ENCODE measurements at places on chromosomes 3 and 15.

DNA sequence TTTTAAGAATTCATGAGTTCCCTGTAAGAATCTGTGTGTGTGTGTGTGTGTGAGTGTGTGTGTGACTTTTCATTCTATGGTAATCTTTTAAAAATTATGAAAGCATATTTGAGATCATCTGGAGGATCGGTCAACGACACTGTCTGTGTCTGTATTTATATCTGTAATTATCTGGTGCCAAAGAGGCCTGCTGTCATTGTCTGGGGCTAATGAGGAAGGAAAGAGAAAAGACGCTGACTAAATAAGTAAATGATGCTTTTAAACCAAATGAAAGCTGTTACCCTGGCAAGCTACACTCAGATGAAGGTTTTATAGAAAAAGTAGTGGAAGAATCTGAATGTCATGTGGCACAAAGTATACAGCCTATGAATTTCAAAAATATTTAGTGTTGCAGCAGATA is 439.8 kb downstream of the RBMS3 start:
- no peak for DNase-seq

DNA sequence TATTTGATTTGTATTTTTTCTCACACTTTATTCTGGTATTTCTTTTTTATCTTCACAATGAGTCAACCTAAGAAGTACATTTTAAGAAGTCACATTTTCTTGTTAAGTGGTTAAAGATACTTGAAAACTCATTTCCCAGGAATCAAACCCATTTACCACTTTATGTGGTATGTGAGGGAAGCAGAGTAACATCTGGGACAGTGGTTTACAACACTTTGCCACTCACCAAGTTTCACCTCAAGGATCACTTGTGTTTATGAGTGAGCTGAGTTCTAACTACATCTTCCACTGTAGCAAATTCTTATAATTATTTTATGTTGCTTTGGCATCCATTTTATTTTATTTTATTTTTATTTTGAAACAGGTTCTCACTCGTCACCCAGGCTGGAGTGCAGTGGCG is 53.8 kb downstream of the IGSF11 start:
- DNase-seq, result no peak

GRCh38 chr3:178805741-178806140 is 265.9 kb downstream of the ZMAT3 start:
- DNase-seq, result no peak

DNA sequence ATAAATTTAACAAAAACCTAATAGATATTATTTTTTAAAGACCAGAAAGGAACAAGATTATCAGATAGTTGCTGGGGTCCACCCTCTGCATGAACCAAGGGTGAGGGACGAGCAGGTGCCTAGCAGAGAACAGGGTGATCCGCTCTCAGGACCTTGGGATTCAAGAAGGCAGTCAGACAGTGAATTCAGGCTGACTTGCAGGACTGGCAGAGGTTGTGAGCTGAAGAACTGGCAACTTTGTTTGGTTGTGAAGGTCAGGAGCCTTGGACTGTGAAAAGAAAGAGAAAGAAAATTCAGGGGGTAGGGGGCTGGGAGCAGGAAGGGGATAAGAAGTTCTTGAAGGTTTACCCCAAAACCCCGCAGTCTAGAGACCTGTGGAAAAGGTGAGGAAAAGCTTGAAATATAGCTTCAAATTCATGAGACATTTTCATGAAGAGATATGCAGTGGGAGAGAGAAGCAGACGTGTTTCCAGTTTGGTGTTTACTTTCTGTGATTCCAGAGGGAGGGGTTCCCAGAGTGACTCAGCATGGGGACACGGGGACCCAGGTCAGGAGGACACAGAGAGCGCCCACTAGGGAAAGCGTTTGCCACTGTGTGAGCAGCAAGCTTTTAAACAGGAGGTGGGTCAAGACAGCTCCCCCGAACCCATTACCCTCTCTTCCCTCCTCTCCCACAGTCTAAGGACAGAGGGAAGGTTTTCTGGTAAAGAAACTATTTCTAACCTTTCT is 217.2 kb upstream of the UMPS start:
- no peak for DNase-seq

DNA sequence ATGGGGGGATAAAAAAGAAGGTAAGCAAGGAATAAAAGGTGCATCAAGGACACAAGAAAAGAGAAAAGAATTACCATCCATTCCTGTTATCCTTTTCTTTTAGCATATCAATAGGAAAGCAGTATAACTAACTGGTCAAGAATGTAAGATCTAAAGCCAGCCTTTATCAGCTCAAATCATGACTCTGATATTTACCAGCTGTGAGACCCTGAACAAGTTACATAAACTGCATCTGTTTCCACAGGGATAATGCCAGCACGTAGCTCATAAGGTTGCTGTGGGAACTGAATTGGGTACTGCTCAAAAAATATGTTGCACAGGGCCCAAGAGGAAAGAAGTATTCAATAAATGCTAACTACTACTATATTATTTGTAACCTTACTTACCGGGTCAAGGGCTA is 1092.2 kb upstream of the CFAP20DC start:
- DNase-seq, result no peak

- DNase-seq, result no peak
These were observed 60.7 kb downstream of the CFAP20DC start for GRCh38 chr3:58989163-58989562.

DNA sequence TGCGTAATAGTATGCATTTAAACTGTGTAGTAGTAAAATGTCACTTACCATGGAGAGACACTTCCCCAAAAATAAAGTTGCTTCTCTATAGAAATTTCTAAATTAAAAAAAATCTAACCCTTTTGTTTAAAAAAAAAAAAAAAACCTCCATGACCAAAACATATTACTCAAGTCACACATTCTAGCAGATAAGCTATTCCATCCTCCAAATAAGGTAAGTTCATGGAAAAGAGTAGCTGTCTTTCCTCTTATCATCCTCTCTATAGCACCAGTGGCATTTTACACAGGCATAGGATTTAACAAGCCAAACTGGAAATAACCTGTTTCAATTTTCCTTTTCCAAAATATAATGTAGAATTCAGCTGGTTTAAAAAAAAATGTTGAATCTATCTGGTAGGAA is 57.4 kb downstream of the LRRFIP2 start:
- no peak for DNase-seq

GRCh38 chr3:183202004-183202722 is 39.6 kb upstream of the LAMP3 start:
- DNase-seq, result no peak

DNA sequence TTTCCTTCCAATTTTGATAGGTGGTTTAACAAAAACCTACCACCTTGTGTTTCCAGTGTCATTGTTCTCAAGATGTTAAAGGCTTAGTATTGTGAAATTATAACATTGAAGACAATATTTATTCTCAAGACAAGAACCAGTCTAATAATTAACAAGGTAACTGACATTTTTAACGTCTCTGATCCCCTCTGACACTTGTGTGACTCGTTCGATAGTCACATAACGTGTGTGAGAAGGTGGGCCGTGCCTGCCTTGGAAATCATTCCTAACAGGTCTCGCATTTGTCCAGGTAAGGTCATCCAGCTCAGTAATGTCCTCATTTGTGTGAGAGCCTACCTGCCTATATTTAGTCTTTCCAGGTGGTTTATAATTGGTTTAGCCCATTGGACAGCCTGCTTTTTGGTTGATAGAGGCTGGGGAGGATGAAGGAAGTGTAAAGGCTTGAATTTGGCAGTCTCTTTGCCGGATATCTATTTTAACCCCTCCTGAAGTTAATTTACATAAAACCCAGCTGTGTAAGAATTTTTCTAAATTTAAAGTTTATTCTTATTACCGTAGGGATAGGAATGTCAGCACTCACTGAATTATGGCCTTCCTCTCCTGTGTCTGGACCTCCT is 94.4 kb downstream of the AKAP13 start:
- DNase-seq, result no peak

DNA sequence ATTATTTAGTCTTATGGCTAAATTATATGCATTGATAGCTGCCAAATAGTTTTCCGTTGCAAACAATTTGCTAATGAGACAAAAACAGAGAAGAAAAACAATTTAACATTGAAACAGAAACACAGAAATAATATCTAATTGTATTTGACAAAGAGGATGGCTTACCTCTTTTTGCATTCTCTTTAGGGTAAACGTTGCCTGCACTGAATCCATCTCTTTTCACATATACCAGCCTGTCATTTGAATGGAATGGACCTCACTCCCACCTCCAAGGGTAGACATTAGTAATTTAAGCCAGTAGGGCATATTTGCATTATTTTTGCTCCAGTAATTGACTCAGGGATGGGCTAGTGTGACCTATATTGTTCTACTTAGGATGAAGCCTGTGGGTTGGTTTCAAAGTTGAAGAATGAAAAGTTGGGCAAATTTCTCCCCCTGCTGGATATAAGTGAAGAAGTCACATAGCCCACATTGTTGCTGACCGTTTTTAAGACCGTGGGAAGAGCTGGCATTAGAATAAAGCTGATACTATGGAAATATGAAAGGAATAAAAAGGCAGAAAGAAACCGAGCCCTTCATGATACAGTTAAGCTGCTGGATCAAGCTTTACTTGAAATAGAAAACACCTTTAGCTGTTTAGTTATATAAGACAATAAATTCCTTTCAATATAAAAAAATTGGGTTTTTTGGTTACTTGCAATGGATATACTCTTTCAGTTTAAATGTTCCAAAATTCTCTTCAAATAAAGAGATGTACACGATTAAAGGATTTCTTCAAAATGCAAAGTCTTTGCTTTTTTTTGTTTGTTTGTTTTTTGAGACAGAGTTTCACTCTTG is 26.9 kb downstream of the PIERCE2 start:
- DNase-seq, result no peak

GRCh38 chr3:67389176-67389575 is 265.2 kb downstream of the SUCLG2 start:
- DNase-seq, result no peak

- no peak for DNase-seq
These were observed 28.5 kb upstream of the CMTM6 start for GRCh38 chr3:32531010-32531647.

- DNase-seq, result no peak
These were observed 407.3 kb downstream of the TBL1XR1 start for GRCh38 chr3:176789947-176790346.

GRCh38 chr15:89999676-90000185 is 1.4 kb upstream of the ZNF710 start:
- no peak for DNase-seq

- no peak for DNase-seq
These were observed 56.6 kb downstream of the TP53BP1 start for GRCh38 chr15:43436395-43436794.

- no peak for DNase-seq
These were observed 141.5 kb downstream of the GADL1 start for GRCh38 chr3:30752970-30753369.

DNA sequence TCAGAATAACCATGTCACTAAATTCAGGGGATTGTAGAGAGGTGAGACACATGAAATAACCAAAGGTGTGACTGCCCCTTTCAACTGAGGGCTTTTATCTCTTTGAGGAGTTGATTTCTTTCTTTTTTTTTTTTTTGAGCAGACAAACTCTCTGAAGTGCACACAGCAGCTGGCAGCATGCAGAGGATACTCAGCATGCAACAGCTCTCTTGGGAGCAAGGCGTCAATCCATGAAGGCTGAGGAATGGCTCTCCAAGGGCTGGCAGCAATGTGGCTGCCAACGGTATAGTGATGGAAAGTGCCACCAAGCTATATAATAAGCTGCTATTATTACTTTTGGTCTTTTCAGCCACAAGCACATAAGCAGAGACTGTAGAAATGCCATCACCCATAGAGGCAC is 226.7 kb upstream of the FEZF2 start:
- no peak for DNase-seq

DNA sequence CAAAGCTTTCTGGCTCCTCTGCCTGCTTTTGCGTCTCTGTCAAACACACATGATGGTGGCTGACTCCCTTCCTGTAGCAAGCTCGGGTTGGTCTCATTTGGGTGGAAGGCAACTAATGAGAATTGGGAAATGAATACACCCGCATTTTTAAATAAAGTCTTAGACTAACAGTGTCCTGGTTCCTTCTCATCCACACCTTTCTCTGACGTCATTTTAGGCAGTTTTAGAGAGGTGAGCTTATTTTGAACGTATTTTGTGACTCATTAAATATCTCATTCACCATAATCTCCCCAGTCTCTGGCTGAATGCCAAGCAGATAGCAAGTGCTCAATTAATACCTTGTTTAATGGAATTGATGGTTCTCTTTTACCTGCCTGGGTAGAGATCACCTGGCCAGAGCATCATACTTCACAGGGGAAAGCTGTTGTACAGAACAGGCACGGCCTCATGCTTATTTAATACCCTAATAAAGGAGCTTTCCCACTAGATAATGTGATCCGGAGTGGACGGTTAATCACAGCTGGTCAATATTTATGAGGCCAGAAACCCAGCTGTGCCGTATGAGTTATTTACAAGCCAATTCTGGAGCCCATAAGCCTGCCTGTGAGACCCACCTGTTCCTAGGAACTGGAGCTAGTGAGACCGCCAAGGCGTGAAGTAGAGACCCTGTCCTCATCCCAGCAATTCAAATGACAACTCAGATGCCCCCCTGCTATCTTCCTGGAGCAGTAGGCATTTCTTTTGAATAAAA is 149.7 kb upstream of the PROK2 start:
- no peak for DNase-seq

DNA sequence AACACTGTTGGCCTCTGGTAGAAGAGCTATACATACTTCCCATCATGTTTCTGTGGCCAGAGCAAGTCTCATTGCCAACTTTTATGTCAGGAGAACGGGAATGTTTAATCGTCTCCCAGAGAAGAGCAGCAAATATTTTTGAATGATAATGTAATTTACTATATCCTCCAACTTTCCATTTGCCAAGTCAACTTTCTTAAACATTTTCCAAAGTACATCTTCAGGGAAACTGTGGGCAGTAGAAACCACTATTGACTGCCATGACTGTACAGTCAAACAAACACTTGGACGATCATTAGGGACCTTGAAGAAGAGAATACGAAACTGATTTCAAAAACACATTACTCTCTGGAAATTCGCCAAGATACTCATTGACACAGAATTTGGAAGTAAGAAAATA is 201.5 kb downstream of the GABRB3 start:
- DNase-seq, result no peak

DNA sequence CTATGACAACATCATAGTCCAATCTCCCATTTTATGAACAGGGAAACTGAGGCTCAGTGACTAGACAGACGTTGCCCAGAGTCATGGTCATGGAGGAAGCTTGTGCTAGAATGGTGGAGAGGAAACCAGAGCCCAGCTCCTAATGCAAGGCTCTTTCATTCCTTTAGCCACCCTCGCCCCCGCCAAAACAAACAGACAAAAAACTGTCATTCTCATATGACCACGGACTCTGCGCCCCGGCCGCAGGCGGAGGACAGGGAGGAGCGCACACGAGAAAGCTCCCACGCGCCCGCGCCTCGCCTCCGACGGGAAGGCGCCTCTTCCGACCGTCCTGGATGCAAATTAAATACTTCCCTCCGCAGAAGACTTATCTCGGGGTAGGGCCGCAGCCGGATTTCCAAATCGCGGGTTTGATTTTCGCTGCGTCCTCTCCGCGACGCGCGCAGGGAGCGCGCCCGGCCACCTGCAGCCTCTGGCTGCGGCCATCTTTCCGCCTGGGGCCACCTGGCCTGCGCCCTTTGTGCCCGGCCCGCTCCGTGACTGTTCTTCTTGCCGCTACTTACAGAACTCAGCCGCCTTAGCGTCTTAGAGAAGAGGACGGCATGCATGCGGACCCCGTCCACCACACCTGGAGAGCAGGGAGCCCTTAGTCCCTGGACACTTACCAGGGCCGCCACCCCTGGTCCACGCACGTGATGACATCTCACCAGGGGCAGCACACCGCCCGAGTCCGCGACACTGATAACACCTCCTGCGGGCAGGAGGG is 670 bp upstream of the ATP13A3 start:
- peak; percentile 45 for DNase-seq
